ENCODE measurements at places on chromosomes 5 and 9.
A peak's percentile ranks its signal among the peaks of the same experiment; 100 is the strongest.

- no peak for DNase-seq
Measured at GRCh38 chr9:129698254-129698757, 32.9 kb downstream of the PRRX2 start.

DNA sequence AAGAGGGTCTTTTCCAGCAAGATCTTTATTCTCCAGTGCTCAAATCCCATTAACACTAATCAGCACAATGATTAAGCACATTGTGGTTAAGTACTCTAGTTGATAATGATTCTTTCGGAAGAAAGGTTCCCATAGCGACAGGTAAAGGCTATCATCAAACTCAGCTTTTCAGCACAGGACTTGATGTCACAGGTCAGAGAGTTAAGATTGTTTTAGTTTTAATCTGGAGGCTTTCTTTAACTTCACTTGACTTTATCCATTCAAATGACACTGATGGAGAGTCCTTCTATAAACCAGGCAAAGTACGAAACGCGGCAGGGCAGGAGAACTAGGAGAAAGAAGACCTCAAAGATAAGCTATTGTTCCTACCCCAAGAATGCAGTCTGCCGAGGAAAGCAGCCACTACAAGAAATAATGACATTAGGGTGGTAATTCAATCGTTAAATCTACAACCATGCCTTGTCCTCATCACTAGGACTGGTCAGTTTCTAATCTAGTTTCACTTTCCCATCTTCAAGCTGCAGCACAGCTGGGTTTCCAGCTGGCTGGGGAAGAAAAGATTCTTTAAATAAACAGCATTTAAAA lies 4.6 kb downstream of the NRG2 start:
- no peak for DNase-seq

GRCh38 chr5:176362233-176362490 lies 598 bp upstream of the KIAA1191 start:
- no peak for DNase-seq

GRCh38 chr5:11520241-11520930 lies 383.9 kb downstream of the CTNND2 start:
- no peak for DNase-seq

DNA sequence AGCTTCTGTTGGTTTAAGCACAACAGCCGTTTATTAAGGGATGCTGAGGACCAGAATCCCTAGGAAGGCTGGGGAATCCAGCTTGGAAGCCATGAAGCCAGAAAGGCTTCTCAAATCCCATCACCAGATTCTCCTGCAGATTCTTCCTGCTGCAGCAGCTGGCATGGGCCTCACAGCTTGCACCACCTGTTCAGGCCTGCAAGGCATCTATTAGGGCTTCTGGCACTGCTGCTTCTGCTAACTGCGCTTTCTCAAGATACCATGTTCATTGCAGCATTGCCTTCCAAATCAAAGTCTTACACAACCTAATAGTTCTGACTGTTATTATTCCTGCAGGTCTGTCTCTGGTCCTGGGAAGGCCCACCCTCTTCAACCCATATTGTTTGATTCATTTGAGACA lies 51.2 kb upstream of the ZNF366 start:
- DNase-seq, result no peak

GRCh38 chr5:155514105-155514563 lies 500.6 kb downstream of the KIF4B start:
- DNase-seq, result no peak

DNA sequence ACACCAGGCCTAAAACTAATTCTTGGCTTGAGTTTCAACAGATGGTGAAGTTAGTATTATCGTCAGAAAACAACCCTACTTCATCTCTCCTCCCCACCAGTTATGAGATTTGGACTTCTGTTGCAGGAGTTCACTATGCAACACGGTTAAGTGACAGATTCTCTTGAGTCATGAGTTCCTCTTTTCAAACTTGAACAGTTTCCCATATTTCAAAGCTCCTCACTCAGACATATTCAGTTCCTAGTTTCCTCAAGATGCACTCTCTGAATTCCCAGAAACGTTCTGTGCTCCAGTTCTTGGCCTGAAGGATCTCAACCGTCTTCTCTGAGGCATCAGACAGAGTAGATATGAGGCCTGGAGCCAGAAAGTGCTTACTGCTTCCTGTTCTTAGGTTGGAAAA lies 7.3 kb upstream of the PTGER4 start:
- no peak for DNase-seq

GRCh38 chr9:93422977-93423616 lies 28.4 kb upstream of the FAM120A start:
- DNase-seq, result no peak

DNA sequence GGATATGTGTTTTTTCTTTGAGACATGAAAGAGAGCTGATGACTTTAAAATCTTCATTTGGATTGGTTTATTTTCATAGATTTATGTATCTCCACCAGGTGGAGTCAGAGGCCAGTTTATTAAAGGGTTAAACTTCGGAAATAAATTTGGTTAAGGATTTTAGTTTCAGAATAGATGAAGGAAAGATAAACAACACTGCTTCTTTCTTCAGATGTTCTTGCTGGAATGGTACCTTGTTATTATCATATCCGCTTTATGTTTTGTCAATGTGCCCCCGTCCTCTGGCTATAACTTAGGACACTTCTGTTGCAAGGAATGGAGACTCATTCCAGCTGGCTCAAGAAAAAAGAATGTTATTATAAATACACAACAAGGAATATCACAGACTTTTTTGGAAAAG lies 81.2 kb downstream of the ALDH1A1 start:
- DNase-seq, result no peak

GRCh38 chr9:115229496-115229895 lies 111.5 kb upstream of the TNC start:
- DNase-seq, result no peak

GRCh38 chr5:101675510-101676219 lies 620.4 kb downstream of the SLCO4C1 start:
- no peak for DNase-seq

DNA sequence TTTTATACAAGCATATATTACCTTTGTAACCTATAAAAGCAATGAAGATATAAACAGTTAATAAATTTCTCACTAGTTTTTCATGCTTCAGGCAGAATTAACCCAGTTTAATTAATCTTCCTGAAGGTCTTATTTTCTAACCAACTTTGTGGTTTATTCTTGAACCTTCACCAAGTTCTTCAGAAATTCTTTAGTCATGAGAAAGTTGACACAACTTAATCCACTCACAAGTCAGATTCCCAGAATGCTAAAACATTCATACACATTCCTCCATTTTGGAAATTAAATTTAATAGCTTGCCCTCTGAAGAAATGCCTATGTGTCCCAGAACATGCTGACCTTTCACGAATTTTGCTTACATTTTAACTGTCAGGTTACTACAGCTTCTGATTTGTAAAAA lies 105.4 kb upstream of the PAM start:
- DNase-seq, result no peak

DNA sequence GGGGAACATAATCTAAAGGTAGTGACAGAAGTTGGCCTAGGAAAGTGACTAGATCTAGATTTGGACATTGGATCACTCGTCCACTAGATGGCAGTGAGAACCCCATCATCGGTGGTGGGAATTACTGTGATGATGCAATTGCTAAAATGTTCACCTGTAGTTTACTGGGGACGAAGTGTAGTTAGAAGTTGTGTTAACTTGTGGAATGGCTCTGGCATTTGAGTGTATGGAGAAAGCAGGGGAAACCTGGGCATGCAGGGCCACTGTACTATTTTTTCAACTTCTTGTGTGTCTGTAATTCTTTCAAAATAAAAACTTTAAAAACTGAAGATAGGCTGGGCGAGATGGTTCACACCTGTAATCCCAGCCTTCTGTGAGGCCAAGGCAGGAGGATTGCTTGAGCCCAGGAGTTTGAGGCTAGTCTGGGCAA lies 75.5 kb downstream of the PHAX start:
- DNase-seq, result no peak

- no peak for DNase-seq
Measured at GRCh38 chr5:154135125-154135817, 55.3 kb upstream of the GALNT10 start.

- DNase-seq, result no peak
Measured at GRCh38 chr5:100889165-100889743, 13.8 kb downstream of the ST8SIA4 start.

DNA sequence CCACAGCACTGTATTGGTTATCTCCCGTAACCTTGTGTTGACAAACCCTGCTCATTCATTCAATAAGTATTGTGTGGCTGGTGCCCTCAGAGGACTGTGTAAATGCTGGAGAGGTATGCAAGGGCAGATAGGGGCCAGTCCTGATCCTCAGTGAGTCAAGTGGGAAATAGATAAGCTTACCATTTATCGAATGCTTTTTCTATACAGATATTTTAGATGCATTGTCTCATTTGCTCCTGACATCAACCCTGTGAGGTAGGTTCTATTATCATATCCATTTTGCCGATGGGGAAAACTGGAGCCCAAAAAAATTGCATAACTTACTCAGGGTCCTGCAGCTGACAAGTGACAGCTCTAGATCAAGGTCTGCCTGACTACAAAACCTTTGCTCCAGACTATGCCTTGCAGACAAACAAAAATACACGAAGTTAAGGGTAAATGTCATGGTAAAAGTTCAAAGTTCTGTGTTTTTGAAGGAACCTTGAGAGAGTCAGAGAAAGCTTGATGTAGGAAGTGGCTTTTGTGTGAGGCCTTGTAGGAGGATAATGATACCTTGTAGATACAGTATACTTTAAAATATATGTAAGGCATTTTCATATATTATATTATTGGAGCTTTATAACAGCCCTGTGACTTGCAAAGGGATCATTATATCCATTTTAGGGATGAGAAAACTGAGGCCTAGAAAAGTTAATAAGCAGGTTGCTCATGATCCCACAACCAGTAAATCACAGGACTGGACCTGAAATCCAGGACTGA lies 22.7 kb downstream of the CYFIP2 start:
- no peak for DNase-seq

DNA sequence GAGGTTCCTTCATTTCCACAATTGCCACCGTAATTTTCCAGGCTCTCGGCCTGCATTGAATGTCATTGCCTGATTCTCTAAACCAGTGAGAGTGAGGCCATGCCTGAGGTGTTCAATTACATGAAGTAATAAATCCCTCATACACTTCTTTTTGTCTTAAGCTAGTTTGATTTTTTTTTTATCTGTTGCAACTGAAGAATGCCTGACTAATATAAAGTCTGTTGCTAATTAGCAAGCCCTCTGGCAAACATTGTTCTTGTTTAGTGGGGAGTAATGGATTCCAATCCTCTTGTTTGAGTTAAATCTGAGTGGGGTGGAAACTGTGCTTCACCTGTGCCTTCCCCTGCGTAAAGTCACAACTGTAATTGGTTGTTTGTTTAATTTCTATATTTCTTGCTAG lies 338.1 kb upstream of the ATP10B start:
- no peak for DNase-seq

- DNase-seq, result no peak
Measured at GRCh38 chr5:100424787-100425186, 110.4 kb upstream of the FAM174A start.

GRCh38 chr5:134079748-134080581 lies 34.5 kb upstream of the TCF7 start:
- no peak for DNase-seq

- no peak for DNase-seq
Measured at GRCh38 chr5:139775872-139776271, 19.7 kb upstream of the PSD2 start.

DNA sequence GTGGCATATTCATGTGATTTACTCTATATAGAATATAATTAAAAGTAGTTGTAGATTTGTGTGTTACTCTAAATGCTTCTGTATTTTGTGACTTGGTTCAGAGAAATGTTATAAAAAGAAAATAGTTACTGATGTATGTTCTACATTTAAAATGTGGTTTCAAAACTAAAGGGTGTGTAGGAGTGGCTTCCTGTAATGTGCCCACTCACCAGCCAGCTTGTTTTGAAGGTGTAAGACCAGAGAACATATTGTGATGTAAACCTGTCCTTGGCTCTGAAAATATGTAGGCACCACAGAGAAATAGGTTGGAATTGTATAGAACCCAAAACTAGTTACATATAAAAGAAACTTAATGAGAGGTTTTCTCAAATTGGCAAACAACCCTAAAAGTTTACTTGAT lies 51.2 kb upstream of the ARRDC3 start:
- DNase-seq, result no peak

DNA sequence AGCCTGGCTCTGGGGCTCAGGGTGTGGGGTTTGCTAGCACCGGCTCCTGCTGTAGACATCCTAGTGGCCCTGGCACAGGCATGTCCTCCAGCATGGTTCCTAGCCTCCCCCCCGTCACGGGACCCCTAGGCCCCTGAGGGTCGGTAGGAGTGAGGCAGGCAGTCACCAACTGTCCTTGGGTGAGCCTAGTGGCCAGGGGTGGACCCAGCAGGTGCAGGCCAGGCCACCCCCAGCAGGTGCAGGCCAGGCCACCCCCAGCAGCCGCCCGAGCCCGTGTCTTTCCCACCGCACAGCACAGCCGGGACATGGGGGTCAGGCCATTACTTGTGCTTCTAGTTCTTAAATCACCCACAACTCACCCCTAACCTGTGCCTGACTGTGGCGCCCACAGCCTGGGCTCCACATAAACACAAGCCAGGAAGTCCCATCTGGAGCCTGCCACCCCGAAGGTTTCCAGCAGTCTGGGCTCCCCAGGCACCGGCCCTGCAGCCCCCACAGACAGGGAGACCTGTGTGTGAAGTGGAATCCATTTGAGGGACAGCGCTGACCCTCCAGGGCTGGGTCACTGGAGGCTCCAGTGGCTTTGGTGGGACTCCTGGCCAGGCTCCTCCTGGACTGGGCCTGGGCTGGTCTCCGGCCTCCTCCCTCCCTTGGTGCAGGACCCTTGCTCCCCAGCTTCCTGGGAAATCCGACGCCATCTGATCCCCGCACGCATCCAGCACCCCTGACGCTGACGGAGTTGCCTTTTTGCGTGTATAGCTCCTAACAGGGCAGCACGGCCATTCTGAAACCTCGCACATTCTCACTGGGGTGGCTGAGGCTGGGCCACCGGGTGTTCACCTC lies 114.1 kb upstream of the LPCAT1 start:
- DNase-seq, result peak; percentile 36

DNA sequence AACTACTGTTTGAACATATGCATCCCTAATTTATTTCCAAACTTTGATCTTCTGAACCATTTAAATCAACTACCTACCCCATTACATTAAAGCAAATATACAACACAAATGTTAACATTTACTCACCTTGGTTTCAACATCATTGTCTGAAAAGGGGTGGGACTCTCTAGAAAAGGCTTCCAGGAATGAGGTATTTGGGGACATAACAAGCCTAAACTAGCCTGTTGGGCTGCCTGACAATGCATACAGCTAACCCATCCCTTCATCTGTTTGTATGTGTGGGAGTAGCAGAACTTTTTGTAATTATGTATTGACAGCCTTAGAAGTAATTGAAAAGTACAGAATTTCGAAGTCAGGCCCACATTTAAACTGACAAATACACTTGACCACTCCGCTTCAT lies 2225.9 kb upstream of the C9orf72 start:
- no peak for DNase-seq

GRCh38 chr9:125608489-125609224 lies 98.4 kb downstream of the MAPKAP1 start:
- DNase-seq, result no peak

GRCh38 chr5:151427258-151427657 lies 20.1 kb upstream of the SLC36A1 start:
- DNase-seq, result no peak

GRCh38 chr5:33833237-33833575 lies 58.6 kb downstream of the ADAMTS12 start:
- DNase-seq, result no peak

- no peak for DNase-seq
Measured at GRCh38 chr9:124493794-124494479, 13.3 kb downstream of the NR5A1 start.
